ENCODE measurements at places on chromosomes 2 and 18.

DNA sequence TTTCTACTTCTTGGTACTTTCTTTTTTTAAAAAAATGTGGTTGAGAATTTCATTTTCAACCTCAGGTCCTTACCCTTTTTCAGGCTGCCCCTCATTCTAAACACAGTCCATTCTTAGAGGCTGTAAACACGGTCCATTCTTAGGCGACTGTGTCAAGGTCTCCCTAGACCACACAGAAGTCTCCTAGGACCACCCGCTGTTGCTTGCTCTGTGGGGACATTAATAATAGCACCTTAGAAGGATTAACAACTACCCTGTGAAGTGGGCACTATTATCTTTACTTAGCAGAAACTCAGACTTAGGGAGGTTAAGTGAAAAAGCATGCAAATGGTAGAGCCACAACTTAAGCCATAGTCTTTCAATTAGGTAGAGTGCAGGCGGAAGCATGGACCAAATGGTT, 91.7 kb downstream of the RBMS1 start:
- no peak for DNase-seq

DNA sequence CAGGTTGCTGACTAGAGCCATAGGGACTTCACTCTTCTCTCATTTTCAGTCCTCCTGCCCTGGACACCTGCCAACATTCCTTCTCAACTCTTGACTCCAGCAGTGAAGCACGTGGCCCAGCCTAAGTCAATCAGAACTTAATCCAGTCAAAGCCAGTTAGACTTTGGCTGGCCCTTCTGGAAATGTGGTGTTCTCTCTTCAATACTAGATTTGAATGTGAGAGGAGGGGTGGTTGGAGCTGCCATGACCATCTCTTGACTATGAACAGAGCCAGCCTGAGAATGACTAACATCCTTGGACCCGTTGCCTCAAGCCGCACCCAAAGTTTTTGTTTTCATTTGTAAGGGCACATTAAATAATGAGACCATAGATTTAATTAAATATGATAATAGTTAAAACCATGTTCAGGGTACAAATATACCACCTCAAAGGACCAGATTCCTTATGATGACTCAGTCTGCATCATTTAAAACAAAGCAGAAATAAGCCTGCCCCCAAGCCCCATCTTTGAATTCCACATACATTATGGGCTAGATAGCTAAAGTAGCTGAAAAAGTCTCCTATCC, 49.7 kb upstream of the RASGRP3 start:
- DNase-seq = no peak

GRCh38 chr18:62170857-62171256, 16.0 kb downstream of the PIGN start:
- no peak for DNase-seq

- no peak for DNase-seq
These were observed 28.2 kb downstream of the BCL2L11 start for GRCh38 chr2:111148925-111149324.

GRCh38 chr2:182366628-182367027, 60.2 kb downstream of the PDE1A start:
- DNase-seq = peak; percentile 51

DNA sequence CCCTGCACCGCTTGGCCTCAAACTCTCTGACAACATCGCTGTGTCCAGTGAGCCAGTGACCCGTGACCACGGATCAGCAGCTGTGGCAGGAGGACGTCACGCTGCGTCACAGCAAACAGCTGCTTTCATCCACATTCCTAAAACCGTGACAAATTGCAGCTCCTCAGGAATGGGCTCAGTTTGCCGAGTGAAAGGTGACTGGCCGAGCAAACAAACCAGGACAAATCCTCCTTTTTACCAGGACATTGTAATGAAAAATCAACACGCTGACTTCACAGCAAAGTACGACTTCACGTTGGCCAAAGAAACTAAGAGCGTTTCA, 57.6 kb downstream of the PXDN start:
- DNase-seq = no peak

- DNase-seq = no peak
These were observed 4.4 kb downstream of the XRCC5 start for GRCh38 chr2:216113572-216113971.

DNA sequence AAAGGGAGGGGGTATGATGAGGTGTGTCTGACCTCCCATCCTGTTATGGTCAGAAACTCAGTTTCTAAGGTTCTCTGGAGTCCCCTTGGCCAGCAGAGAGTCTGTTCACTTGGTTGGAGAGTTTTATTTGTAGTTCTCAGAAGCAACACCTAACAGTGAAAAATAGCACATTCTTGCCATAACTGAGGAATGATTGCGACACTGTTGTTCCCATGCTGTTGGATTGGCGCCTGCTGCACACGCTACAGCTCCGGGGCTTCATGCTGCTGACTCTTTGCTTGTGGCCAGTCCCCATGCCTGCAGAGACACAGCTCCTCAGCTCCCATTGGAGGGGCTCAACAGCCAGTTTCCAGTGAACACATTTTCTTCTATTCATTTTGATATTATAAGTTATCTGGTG, 42.1 kb downstream of the TPGS2 start:
- DNase-seq = no peak

GRCh38 chr2:170464268-170464667, 250.9 kb upstream of the SP5 start:
- DNase-seq = no peak

- no peak for DNase-seq
These were observed 121.7 kb upstream of the CD226 start for GRCh38 chr18:70069382-70069781.

- no peak for DNase-seq
These were observed 532.8 kb downstream of the FBXO15 start for GRCh38 chr18:73614812-73615211.

GRCh38 chr18:9772847-9773677, 65.0 kb downstream of the RAB31 start:
- DNase-seq = no peak

DNA sequence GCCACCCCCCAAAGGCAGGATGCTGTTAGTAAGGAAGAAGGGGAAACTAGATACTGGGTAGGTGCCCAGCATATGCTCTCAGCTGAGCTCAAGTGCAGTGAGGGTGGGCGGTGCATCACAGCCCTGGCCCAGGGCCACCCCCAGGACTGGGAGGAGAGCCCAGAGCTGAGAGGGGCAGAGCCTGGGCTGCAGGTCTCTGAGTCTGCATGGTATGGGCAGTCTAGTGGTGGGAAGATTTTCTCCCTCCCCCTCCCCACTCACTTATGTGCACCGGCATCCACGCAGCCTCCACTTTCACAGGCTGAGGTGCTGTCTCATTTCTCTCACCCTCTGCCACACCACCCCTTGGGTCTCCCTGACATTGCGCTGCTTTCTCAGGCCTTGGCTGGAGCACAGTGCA, 48.5 kb upstream of the CAB39 start:
- DNase-seq = no peak

GRCh38 chr2:221169724-221170123, 402.4 kb downstream of the EPHA4 start:
- no peak for DNase-seq

DNA sequence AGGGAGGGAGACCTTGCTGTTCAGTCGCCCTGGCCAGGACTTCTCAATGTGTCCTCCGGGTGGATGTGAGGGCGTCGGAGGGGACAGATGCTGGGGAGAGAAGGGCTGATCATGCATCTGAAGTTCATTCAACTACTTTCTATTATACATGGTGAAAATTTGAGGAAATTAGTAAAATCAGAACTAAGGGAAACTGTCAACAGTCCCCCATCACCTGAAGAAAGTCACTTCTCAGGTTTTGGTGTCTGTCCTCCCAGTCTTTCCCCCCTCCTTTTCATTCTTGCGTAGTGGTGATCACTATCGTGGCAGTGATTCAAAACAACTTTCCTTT, 17.4 kb upstream of the ACKR3 start:
- DNase-seq = no peak

- DNase-seq = no peak
These were observed 259.9 kb downstream of the NDUFA10 start for GRCh38 chr2:239765076-239765845.

- DNase-seq = no peak
These were observed 4.7 kb downstream of the SCYGR5 start for GRCh38 chr2:227671170-227671905.

DNA sequence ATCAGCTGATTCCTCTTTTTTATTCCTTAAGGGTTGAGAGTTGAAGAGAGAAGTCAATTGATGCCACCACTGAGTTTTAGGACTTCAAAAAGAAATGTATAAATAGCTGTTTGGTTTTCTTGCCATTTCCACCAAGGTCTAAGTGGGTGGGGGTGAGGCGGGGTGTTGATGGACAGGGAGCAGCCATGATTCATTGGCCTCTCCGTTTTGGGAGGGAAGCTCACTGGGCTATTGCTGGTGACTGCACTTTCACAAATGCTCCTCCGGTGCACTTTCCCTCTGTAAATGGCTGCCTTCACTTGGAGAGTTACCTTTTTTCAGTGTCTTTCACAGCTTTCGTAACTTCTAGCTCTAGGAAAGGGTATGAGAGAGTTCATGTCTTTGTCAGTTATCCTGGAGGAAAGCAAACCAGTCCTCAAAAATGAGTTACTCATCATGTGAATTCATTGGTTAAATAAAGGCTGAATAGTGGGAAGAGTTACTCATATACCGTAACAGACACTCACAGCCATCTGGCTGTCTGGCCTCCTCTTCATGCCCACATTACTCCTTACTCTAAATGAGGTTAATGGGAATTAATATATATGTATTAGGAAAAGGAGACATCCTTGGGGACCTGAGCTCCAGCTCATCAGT, 17.4 kb upstream of the CTAGE1 start:
- DNase-seq = no peak

- no peak for DNase-seq
These were observed 159.2 kb upstream of the ID2 start for GRCh38 chr2:8522687-8523086.

DNA sequence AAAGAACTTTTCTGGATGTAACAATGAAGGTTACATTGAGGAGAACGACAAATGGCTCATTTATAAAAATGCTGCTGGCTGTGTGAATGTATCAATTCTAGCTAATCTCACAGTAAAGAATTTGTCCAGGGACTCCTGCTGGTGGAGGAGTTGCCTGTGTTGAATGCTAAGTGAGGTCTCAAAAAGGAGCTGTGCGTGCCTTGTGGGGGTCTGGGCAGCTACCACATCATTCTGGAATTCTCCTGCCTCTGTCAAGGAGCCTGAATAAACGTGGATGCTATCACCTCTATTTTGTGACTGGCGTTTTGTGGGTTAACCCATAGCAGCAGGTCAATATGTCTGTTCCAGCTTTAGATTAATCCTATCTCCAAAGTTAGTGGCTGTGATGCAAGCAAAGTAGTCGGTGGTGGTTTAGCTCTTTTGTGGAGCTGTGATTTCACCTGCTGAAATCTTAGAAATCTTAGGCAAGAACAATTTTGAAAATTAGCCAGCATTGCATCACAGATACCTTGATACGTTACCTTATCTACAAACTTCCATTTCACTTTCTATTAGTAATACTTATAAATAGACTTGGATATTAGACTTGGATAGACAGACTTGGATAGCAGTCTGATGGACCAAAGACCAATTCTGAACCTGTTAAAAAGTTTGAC, 96.8 kb downstream of the MTCL1 start:
- DNase-seq = no peak

DNA sequence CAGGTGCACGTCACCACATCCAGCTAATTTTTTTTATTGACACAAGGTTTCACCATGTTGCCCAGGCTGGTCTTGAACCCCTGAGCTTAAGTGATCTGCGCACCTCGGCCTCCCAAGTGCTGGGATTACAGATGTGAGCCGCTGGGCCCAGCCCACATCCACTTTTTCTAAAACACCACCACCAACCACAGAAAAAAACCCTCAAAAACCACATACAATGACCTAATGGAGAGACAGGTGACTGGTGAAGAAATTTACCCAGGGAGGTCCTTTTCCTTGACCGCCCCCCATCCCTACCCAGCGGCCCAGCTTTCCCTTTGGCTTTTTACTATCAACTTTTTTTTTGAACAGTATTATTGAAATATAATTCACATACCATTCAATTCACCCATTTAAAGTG, 47.9 kb downstream of the CACNB4 start:
- no peak for DNase-seq

GRCh38 chr2:204888222-204888621, 342.9 kb downstream of the PARD3B start:
- DNase-seq = no peak
